ENCODE measurements at places on chromosomes 7 and 10.

DNA sequence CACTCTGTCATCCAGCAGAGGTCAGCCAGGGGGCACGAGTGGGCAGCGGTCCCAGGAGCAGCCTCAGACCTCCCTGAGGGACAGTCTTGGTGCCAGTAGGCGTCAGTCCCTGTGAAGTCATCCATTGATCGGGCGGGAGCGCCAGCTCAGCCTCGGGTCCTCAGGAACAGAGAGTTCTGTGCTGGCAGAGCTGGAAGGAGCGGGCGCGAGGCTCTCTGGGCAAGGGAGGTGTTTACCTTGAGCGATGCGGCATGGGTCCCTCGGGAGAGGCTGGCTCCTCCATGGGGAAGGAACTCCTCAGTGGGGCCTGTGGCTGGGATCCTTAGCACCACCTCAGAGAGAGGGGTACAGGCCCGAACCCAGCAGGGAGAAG, 101.1 kb upstream of the PPIF start:
- no peak for DNase-seq

DNA sequence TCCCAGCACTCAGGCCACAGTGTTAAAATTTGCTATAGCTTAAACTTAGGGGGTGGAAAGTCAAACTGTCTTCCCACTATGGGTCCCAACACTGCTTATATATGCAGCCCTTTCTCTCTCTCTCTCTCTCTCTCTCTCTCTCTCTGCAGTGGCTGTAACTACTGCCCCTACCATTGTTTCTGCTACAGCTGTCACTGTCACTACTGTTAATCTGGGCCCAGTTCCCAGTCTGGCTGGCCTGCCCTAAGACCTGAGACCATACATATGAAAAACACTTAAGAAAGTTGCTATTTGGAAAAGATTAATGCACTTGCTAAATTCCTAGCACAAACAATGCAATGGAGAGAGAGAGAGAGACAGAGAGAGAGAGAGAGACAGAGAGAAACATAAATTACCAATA, 78.6 kb downstream of the THSD7A start:
- no peak for DNase-seq

- DNase-seq: no peak
Measured at GRCh38 chr7:156725936-156726335, 85.4 kb downstream of the RNF32 start.

DNA sequence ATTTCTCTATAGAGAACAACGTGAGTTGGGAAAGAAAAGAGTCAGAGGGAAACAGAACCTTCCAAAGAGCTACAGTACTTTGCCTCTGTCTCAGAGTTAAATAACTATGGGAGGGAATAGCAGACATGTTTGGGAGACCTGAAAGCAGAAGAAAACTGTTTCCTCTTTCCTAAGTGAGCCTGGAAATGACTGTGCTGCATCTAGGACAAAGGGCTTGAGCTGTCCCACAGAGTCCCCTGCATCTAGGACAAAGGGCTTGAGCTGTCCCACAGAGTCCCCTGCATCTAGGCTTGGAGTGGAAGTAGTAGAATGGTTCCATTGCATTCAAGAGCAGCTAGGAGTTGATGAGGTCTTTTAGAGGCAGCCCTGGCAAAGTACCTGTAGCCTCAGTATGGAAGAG, 149.7 kb downstream of the DKK1 start:
- DNase-seq: no peak

GRCh38 chr10:104630731-104631130, 10.4 kb upstream of the SORCS3 start:
- no peak for DNase-seq

GRCh38 chr7:32169228-32169627, 99.0 kb upstream of the PDE1C start:
- DNase-seq: no peak

DNA sequence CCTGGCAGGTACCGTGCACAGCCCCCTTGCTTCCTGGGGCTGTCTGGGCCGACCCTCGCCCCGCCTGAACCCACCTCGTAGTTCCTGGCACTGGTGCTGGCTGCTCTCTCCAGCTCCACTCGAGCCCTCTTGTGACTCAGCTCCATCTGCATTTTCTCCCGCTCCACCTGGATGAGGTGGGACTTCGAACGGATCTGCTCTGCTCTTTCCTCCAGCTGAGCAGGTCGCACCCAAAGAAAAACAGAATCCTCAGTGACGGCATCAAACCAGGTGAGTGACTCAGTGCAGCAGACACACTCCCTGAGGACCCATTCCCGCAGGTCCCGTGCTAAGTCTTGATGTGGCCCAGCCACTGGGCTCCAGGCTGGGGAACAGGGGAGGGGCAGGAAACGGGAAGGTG, 7.4 kb downstream of the MAD1L1 start:
- DNase-seq: no peak

DNA sequence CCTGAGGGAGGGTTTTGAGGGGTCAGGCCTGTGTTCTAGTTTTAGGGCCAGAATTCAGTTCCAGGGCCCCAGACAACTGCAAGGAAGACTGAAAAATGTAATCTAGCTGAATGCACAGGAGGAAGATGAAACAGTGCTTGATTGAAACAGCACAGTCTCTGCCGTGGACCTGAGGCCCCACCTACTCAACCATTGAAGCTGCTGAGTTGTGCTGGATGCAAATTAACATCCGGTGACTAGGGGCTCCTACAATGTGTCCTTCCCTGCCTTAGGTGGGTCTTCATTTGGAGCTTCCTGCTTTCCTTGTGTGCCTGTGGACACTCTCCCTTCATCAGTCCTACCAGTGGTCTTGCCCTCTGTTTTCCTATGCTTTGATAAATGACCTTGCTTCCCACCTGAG, 5.7 kb downstream of the GLRX3 start:
- no peak for DNase-seq

- no peak for DNase-seq
Measured at GRCh38 chr10:71615538-71616329, 103.8 kb downstream of the C10orf105 start.

DNA sequence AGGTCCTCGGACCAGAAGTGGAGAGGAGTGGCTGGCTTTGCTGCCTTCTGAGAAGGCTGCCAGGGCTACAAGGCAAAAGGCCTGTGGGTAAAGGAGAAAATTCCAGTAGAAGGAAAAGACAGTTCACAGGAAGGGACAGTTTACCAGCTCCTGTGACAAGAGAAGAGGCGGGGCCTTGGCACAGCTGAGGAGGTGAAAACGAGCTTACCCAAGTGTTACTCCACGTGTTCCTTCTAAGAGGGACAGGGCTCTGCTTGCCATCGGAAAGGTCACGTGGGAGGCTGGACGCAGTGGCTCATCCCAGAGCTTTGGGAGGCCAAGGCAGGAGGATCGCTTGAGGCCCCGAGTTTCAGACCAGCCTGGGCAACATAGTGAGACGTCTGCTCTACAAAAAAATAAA, 129.4 kb upstream of the ZNF746 start:
- no peak for DNase-seq

GRCh38 chr10:44993922-44994751, 6.6 kb upstream of the ZNF22 start:
- DNase-seq: no peak

GRCh38 chr10:17062955-17063484, 66.6 kb downstream of the CUBN start:
- DNase-seq: peak; percentile 31

DNA sequence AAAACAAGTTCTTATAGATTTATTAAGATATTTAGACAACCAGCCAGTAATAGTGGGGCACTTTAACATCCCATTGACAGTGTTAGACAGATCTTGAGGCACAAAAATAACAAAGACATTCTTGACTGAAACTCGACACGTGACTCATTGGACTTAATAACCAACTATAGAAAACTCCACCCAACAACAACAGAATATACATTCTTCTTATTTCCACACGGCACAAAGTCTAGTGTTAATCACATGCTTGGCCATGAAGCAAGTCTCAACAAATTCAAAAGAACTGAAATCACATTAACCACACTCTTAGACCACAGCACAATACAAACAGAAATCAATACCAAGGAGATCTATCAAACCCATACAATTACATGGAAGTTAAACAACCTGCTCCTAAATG, 138.1 kb downstream of the ARL5B start:
- no peak for DNase-seq

- no peak for DNase-seq
Measured at GRCh38 chr7:147413557-147413870, 1177.1 kb upstream of the C7orf33 start.

DNA sequence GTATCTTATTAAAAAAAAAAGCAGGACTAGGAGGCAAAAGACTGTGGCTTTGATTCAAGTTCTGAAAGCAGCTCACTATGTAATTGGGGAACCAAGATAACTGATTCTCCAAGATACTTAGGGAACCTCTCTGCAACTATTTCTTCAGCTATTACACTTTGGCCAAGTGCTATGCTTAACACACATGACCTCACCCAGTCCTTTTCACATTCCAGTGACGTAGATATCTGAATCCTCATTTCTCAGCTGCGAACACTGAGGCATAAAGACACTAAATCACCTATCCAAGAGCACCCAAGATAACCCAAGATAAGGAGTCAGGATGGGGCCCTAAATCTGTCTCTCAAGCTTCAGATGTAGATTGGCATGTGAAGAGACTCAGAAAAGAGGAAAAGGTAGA, 133.6 kb downstream of the GLI3 start:
- DNase-seq: no peak

DNA sequence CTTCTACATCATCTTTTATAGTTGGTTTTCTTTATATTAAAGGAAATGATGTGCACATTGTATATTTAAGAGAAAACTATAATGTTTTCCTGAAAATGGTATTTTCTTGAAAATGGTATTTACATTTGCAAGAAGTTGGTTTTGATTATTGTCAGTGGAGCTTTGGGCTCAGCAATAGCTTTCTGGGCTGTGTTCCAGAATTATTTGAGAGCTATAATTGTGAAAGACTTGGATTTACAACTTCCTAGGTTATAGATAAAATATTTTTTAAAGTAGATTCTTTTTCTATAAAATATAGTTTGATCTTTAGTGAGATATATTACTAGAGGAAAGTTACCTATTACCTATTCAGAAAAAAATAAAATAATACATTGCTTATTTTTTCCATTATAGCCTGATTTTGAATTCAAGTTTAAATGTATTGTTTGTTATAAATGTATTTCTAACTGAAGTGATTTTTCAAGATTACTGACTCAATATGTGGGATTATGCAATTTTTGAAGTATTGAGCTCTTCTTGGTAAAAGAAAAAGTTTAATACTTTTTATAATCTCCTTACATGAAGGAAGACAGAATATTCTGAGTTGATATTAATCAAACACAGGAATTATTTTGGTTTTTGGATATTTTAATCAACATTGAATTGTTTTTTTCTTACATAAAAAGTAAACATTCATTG, 20.2 kb downstream of the GNAI1 start:
- DNase-seq: no peak

- DNase-seq: no peak
Measured at GRCh38 chr10:130761032-130761575, 550.4 kb downstream of the TCERG1L start.

DNA sequence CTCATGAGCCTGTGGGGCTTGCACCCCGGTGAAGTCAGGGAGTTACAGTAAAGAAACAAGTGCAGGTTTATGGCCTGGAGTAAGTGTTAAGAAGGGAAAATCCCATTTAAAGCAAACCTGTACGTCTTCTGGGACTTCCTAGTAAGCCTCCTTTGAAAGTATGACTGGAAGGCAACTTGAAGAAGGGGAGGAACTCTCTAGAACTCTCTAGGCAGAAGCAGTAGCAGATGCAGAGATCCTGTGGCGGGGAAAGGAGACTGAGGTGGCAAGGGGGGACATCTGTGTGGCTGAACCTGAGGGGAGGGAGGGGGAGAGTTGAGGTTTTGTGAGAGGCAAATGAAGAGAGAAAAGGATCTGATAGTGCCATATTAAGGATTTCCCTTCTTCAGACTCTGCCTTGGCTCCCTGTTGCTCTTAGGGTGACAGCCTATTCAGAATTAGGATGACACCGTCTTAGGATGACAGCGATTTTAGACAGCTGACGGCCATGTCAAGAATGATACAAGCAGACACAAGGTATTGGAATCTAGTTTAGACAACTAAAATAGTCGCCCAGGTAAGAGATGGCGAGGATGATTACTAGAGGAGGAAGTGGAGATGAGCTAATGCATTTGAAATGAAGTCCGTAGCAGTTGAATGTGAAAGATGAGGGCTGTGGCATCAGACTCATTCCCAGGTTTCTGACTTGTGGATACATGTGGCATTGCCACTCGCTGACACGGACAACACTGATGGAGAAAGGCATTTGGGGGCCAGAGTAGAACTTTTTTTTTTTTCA, 29.0 kb downstream of the CUL1 start:
- peak; percentile 37 for DNase-seq

GRCh38 chr7:139860090-139860775, 31.2 kb downstream of the TBXAS1 start:
- no peak for DNase-seq

DNA sequence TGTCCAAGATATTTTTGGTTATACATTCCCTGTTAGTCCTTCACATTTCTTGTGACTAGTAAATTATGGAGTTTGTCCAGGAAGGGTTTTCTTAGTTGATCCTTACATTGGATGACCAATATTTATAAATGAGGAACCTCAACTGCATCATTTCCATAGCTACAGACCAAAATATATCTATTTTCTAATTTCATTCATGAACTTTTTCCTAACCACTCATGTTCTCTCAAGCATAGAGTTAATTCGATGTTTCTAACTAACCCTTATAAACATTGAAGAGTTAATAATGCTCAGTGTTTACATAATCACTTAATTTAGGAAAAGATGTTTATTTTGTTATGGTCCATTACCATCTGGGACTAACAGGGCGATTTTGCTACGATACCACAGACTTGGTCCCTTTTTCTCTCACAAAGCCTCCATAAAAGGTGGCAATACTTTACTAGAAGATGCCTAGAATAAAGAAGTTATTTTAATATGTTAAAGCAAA, 591.0 kb downstream of the MAGI2 start:
- no peak for DNase-seq

- no peak for DNase-seq
Measured at GRCh38 chr7:44695756-44696155, 52.9 kb upstream of the ZMIZ2 start.

DNA sequence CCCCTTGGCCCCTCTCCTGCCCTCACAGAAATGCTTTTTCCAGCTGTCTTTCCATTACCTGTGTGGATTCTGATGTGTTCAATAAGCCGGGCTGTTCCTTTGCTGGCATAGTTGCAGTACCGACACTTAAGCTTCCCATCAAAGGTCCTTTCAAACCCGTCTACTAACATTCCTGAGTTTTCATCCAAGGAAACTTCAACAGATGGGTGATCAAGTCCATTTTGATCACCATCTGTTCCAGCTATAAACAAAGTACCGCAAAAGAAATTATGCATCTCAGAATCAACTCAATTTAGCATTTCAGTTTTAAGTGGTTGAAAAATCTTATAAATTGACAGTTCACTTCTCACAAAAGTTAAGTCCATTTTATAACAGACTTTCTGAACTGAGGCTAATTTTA, 12.7 kb downstream of the IKZF5 start:
- DNase-seq: no peak

DNA sequence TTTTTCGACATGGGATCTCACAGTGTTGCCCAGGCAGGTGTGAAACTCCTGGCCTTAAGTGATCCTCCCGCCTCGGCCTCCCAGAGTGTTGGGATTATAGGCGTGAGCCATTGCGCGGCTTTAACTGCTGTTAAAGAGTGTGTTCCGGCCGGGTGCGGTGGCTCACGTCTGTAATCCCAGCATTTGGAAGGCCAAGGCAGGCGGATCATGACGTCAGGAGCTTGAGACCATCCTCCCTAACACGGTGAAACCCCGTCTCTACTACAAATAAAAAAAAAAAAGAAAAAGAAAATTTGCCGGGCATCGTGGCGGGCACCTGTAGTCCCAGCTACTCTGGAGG, 1.1 kb downstream of the RABGEF1 start:
- no peak for DNase-seq

Measured in DND-41 (cell line).